ENCODE measurements at places on chromosomes 7 and 10. TPM values are rescaled to one million over a fixed set of nuclear protein-coding genes. Genes with fewer than 3 reads are reported as not detected.

DNA sequence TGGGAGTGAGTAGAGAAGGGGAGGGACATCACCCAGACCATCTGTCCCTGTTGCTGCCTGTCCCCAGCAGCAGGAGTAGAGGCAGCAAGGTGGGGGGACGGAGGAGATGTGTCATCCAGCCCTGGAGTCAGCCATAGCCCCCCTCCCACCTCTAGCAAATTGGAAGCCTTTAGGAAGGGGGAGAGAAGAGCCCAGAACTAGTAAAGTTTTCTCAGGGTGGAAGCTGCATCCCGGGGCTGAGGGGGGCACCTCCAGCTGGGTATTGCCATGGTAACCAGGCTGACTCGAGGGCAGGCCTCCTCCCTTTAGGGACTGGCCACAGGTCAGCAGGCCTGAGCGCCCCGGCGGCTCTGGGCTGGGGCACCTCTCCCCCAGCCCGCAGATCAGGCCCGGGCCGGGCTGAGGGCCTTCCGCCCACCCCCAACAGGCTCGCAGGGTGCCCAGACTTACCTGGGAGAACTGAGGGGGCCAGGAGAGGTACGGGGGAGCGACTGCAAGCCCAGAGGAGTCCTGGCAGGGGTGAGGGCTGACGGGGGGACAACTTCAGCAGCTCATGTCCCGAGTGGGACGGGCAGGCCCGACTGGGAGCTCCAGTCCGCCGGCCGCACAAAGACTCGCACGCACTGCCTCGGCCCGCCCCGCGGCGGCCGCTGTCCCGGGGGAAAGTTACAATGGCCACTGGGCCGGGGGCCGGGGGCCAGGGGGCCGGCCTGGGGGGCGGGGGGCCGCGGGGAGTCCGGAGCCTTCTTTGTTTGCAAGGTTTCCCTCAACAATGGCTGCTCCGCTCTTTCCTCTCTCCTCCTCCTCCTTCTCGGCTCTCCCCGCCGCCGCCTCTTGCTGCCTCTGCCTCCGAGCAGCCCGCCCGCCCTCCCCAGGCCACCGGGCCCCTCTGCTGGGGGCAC, 6.0 kb downstream of the LDB1 start:
- DNase-seq: no peak

DNA sequence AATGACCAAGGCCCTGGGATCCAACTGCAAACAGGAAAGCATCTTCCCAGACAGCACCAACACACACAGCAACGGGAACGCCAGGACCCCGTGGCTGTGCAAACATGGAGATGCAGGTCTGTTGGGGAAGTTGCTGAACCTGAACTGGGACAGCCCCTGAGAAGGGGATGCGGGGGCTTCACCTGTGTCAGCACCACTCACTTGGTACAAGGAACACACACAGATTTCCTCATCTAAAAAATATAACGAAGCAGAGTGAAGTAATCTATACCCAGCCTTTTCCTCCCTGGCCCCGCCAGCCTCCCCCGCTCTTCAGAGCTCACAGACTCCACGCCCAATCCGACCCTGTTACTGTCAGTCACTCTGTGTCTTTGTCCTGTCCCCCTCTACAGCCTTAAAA, 93.0 kb downstream of the PTPRN2 start:
- no peak for DNase-seq

GRCh38 chr10:122265896-122266295, 5.2 kb upstream of the BTBD16 start:
- no peak for DNase-seq

UTF1 gene
- total RNA-seq: not detected

Measured in PC-9 (cell line).